Suppressor macrophage treated with lipopolysaccharide for 4 hours (primary cell): ENCODE measurements at places on chromosomes 2 and 18.

DNA sequence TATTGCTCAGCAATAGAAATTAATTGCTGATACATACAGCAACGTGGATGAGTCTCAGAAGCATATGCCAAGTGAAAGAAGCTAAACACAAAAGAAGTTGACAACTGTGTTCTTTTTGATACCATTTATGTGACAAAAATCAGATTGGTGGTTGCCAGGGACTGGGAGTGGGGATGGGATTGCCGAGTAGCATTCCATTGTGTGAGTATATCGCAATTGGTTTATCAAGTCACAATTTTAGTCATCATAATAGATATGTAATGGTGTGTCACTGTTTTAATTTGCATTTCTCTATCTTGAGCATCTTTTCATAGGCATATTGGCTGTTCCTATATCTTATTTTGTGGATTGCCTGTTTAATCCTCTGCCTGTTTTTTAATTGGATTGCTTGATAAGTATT lies 20.9 kb downstream of the STRADB start:
- DNase-seq = no peak

GRCh38 chr2:10174173-10174572 lies 51.6 kb downstream of the RRM2 start:
- no peak for DNase-seq

DNA sequence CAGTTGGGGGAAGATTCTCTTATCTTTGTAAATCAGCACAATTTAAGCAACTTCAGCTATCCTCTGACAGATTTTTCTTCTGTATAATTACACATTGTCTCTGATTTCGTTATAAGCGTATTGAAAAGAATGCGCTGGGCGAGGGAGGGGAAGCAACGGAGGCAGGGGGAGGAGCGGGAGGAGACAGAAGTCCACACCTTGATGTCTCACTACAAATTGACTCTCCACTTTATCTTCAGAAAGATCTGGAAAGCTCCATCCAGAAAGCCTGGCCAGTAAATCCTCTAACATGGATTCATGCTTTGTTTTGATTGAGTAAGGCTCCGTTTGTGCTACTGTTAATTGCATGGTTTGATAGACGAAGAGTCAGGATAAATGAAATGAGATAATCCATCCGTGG lies 76.6 kb downstream of the SMIM21 start:
- DNase-seq = no peak

GRCh38 chr2:42752816-42753813 lies 10.8 kb downstream of the OXER1 start:
- DNase-seq = peak; percentile 89

DNA sequence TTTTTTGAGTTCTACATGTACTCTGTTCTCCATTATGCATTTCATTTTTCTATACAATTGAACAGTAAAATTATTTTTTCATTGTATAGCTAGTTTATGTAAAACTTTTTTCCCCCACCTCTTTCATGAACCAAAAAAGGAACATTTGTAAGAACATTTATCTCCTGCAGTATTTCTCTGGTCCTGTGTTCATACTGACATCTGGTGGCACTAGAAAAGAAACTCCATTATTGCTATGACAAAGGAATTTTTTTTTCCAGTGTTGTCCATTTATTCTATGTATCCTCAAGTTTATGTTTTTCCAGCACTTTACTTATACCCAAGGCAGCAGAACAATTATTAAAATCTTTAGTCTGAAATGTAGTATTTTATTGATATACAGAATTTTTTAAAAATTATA lies 27.4 kb upstream of the CHAC2 start:
- DNase-seq = peak; percentile 3

DNA sequence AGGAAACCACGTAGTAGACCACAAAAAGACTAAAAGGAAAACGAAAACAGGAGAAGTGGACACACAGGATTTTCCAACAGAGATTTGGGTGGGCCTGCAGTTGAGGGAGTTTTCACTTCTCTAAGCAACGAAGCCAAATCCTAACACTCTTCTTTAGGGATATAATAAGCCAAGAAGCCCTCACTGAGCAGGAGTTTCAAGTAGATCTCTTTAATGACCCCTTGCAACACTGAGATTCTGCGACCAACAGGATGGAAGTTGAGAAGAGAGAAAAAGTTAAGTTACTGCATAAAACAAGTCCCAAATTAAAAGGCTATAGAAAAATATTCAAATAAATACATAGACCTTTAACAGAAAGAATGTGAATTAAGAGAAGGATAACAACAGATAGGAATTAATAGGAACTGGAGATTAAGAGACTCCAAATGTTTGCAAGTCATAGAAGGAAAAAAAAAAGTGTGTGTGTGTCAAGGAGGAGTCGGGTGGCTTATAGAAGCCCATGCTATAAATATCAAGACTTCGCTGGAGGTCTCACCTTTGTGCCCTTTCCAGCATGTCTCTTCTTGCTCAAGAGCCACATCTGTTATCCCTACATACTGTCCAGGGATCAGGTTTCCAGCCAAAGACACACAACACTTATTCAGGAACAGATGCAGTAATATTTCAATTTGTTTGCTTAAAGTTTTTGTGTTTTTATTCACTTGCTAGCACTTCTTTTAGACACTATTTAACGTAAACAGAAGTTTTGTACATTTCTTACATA lies 69.4 kb upstream of the ARHGAP28 start:
- no peak for DNase-seq

DNA sequence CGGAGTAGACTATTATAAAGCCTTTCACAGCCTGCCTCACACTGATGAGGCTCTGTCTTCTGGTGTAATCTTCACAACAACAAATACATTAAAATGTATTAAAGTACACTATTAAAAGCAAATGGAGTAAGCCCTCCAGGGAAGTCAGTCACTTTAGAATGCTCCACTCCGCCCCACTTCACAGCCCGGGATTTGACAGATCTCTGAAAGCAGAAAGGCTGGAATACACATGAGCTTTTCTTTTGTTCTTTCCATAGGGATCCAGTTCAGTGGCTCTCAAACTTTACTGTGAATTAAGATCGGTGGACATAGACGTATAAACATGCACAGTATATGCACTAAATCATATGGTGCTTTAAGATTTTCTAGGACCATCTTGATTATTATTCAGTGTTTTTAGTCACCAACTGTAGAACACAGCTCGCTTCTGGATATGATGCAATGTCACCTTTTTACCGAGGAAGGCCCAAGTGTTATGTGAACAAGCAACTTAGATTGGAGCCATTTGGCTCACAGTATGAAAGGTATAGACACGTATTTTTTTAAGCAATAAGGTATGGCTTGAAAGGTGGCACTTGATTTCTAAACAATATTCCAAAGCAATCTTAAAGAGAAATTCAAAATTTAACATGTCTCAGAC lies 151.1 kb downstream of the PRKCE start:
- DNase-seq = no peak

- DNase-seq = no peak
These were observed 88.9 kb downstream of the SMIM21 start for GRCh38 chr18:75338631-75339030.

GRCh38 chr2:24809316-24810007 lies 16.2 kb downstream of the CENPO start:
- no peak for DNase-seq

DNA sequence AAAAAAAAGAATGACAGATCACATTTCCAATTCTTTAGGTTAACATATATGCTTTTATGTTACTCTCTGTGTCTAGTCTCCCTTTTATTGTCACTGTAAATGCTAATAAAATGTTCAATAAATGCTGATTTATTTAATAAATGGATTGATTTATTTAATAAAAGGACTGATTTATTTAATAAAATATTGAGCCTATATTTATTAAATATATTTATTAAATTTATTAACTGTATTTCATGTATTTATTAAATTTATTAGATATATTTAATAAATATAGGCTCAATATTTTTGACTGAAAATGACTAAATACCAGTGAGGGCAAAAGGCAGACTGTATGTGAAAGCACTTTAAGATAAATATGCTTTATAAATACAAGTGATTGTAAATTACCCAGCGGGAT lies 142.6 kb downstream of the SH3BP4 start:
- no peak for DNase-seq

GRCh38 chr18:25876330-25876948 lies 214.0 kb downstream of the SS18 start:
- DNase-seq = no peak

- DNase-seq = peak; percentile 56
These were observed 14.7 kb downstream of the NABP1 start for GRCh38 chr2:191692502-191693115.

- no peak for DNase-seq
These were observed 224.0 kb downstream of the CELF4 start for GRCh38 chr18:37341473-37342086.

GRCh38 chr2:1986598-1986997 lies 242.3 kb upstream of the PXDN start:
- DNase-seq = no peak

DNA sequence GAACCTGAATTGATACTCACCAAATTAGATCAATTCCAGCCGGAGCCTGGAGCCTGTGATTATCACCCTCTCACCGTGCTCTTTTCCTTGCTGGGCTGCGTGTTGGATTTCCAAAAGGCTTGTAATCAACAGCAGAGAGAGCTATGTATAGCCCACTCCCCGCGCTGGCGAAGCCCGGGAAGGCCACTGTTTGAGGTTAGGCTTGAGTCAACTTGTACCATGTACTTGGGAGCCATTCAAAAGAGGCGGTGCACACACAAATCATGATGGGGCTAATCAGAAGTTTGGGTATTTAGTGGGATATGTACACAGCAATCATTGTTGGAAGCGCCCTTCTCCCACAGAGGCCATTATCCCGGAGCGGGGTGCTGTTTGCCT lies 151.6 kb downstream of the GLI2 start:
- DNase-seq = no peak

- no peak for DNase-seq
These were observed 66.1 kb downstream of the C18orf54 start for GRCh38 chr18:54423831-54424230.

GRCh38 chr2:11629215-11629614 lies 40.8 kb downstream of the NTSR2 start:
- DNase-seq = no peak

GRCh38 chr2:85813211-85813981 lies 59.6 kb downstream of the ATOH8 start:
- no peak for DNase-seq

- DNase-seq = peak; percentile 90
These were observed 919 bp upstream of the CYP1B1 start for GRCh38 chr2:38076710-38077430.

DNA sequence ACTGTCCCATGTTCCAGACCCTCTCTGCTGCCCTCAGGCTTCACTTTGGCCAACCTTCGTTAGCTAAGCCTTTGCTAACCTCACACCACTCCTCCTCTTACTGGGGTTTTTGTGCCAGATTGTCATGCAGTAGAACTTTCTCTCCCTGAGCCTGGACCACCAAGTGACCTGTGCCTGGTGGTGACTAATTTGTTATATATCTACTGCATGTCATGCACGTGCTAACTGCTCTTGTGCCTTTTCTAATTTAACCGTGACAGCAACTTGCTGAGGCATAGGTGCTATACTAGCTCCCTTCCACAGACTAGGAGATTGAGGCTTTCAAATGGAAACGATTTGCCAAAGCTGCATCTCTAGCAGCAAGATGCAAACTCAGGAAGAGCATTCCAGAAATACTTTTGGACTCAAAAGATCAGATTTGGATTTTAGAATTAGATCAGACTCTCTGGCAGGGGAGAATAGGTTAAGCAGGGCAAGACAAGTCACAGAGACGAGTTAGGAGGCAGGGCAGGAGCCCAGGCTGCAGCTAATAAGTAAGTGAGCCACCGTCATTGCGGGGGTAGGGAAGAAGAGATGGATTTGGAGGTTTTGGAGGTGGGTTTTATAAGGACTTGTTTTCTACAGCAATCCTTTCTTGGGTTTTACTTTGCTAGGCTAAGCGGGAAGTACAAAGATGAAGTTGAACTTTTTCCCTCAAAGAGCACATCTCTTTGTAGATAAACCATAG lies 1.8 kb downstream of the PPP1R7 start:
- no peak for DNase-seq

- DNase-seq = no peak
These were observed 120.2 kb downstream of the MYO3B start for GRCh38 chr2:170298115-170298514.

DNA sequence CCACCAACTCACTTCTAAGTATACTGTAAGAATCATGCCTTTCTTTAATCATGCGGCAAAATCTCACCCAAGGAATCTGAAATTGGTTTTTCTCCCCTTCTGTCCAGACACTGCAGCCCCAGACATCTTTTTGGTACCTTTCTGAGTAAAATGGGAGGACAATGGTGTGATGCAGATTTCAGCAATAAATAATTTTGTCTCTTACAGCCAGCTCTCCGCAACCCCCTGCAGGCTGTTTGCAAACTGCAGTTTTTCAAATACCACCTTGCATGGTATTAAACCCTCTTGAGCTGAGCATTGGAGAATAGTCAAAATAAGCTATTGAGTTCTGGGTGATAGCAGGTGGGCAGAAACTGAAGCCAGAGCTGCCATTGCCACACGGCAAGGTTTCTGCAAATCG lies 32.2 kb downstream of the GPR39 start:
- peak; percentile 21 for DNase-seq
